ENCODE measurements at places on chromosomes 7 and 10.
A peak's percentile ranks its signal among the peaks of the same experiment; 100 is the strongest.

DNA sequence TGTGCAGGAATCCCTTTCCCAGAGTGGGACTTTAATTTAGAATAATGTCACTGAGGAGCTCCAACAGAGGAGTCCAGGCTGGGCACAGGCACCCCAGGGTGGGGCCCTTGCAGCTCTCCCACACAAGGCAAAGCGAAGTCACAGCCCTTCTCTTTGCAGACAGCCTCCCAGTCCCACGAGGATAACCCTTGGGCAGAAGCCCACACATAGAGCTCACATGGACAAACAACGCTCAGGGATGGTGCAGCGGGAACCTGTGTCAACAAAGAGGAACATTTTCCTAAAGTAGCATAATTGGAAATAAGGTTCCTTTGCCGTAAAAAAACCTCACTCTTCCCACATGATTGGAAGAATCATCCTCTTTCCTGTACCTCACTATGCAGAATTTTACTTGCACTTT, 29.3 kb upstream of the GGCT start:
- no peak for DNase-seq

GRCh38 chr7:33155811-33156210, 26.4 kb downstream of the BBS9 start:
- DNase-seq, result no peak

- DNase-seq, result no peak
Measured at GRCh38 chr10:45198486-45199204, 116.8 kb downstream of the OR13A1 start.

DNA sequence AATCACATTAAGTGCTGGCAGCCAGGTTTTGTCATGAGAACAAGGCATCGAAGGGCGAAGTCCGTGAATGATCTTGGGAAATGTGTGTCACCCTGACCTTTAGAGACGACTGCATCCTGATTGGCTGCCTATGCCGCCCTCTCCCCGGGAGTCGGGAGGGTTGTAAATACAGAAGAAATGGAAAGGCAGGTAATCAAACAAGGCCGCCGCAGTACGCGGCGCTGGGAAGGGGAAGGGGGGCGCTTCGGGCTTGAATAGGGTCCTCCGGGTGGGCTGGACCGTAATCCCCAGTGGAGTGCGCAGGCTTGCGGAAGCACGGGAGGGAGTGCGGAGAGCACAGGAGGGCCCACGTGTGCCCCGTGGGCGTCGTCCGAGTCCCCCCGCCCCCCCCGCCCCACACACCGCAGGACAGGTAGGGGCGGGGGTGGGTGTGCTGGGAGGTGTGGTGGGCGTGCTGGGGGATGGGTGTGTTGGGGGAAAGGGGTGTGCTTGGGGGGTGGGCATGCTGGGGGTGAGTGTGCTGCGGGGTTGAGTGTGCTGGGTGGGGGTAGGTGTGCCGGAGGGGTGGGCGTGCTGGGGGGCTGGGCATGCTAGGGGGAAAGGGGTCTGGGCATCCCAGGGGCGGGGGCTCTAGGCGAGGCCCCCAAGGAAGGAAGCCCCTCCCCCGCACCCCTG, 169.4 kb downstream of the ARHGAP12 start:
- DNase-seq, result peak; percentile 77
